ENCODE measurements at places on chromosomes 3 and 15. TPM values are rescaled to one million over a fixed set of nuclear protein-coding genes. Genes with fewer than 3 reads are reported as not detected.

DNA sequence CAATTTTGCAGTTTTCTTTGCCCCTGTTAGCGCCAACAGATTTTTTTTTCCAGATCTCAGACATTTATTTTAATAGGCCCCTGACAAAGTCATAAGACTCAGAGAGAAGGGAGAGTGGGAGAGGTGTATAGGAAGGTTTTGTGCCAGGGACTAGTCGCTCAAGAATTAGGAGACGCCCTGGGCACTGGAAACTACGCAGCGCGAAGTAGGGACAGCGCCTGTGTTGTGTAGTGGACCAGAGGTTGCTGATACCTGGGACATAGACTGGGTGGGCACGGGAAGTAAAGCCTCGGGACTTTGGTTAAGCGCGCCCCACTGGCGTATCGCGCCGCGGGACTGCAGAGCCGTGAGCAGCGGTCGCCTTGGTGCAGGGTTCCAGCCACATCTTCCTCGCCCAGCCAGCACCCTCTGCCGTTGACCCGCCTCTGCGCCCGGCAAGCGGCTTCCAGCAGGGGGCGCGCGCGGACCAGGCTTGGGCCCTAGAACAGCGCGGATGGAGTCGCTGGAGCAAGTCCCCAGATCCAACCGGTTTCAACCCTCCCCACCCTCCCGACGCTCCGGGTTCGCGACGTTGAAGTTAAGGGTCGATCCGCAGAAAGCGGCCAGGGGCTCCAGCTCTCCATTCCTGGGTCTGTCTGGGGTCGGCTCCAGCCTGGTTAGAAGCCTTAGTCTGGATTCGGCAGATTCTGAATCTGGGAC lies 3.0 kb upstream of the ISLR2 start:
- H3K27me3 ChIP-seq = peaks cover 87% of the 10 kb centered on the region
- H3K4me3 ChIP-seq = peak overlapping the region; percentile 63
- H3K27ac ChIP-seq = no peak overlapping the region
- H3K36me3 ChIP-seq = no peaks in the 10 kb centered on the region

DNA sequence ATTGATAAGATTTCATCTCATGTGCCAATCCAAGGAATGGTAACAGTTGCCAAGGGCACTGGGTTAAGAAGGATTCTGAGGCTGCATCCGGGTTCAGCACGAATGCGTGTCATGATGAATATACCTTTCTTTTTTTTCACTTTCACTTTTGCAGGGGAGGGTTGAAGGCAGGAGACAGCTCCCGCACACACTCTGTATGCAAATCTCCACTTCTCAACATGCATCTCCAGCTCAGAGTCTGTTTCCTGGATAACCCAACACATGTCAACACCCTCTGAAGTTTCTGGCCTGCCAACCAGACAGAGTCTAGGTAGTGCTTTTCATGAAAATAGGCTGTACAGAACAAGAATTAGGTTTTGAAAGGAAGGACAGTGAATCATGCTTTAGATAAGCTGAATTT lies 21.6 kb downstream of the B4GALT4 start:
- peak overlapping the region; percentile 57 for H3K4me3 ChIP-seq
- peak; percentile 39 for DNase-seq
- H3K27ac ChIP-seq = peak overlapping the region; percentile 96
- H3K4me1 ChIP-seq = peaks cover 43% of the 10 kb centered on the region
- H3K36me3 ChIP-seq = peaks cover 12% of the 10 kb centered on the region
- no peaks in the 10 kb centered on the region for H3K27me3 ChIP-seq

DNA sequence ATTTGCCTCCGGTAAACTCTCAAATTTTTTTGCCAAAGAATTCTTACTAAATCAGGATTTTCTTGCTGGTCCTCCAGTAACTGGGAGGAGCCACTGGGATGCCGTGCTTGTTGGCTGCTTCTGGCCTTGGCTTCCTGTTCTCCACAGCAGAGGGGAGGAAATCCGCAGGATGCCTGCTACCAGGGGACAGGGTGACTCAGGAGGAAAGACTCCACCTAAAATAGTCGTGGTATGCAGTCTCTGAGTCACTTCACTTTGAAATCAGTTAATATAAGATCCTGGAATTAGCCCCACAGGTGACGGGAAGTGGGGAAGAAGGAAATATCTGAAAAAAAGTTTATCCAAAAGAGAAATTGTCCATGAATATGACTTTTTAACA lies 6.5 kb upstream of the TM4SF18 start:
- no peak overlapping the region for H3K27ac ChIP-seq
- no peaks in the 10 kb centered on the region for H3K36me3 ChIP-seq
- no peak overlapping the region for H3K4me3 ChIP-seq
- DNase-seq = no peak

- no peak overlapping the region for H3K27ac ChIP-seq
- H3K4me3 ChIP-seq = no peak overlapping the region
- no peaks in the 10 kb centered on the region for H3K36me3 ChIP-seq
- peaks cover 61% of the 10 kb centered on the region for H3K27me3 ChIP-seq
- DNase-seq = no peak
Measured at GRCh38 chr3:124883766-124884473, 3.2 kb downstream of the ITGB5 start.

- no peak for DNase-seq
- no peaks in the 10 kb centered on the region for H3K27me3 ChIP-seq
- no peaks in the 10 kb centered on the region for H3K36me3 ChIP-seq
- no peaks in the 10 kb centered on the region for H3K4me1 ChIP-seq
Measured at GRCh38 chr15:63004211-63004610, 38.3 kb upstream of the TPM1 start.

GRCh38 chr3:52688266-52688665 lies 2.4 kb downstream of the GNL3 start:
- peaks cover 53% of the 10 kb centered on the region for H3K36me3 ChIP-seq
- DNase-seq = no peak
- peaks cover 81% of the 10 kb centered on the region for H3K4me1 ChIP-seq

DNA sequence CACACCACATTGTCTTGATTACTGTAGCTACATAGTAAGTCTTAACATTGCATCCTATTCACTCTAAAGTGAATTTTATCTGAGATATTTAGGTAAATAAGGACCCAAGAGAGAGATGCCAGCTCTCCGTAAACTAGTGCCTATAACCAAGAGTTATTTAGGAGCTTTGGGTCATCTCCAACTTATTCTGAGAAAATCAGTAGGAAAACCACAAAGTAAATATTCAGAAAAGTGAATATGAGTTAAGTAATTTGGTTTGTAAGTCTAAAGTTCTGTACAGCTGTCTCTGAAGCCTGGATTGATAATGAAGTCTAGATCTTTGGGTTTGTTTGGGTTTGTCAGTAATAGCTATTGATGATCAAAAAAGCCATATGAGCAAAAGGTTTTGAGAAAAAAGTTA lies 120.0 kb downstream of the FNDC3B start:
- H3K4me1 ChIP-seq = peaks cover 9% of the 10 kb centered on the region
- peak overlapping the region; percentile 33 for H3K27ac ChIP-seq
- DNase-seq = no peak

TNIK gene
- 32.2 TPM for total RNA-seq

SAMMSON gene
- not detected for total RNA-seq

SCN11A gene
- total RNA-seq = 0.22 TPM

EXD1 gene
- total RNA-seq = not detected

ANKUB1 gene
- not detected for total RNA-seq

TRAIP gene
- total RNA-seq = 28.0 TPM
